Head of caudate nucleus (tissue), 42 donors: ENCODE measurements at places on chromosomes 3 and 15.

GRCh38 chr3:28042707-28043106, 198.7 kb upstream of the CMC1 start:
- no peak for DNase-seq

DNA sequence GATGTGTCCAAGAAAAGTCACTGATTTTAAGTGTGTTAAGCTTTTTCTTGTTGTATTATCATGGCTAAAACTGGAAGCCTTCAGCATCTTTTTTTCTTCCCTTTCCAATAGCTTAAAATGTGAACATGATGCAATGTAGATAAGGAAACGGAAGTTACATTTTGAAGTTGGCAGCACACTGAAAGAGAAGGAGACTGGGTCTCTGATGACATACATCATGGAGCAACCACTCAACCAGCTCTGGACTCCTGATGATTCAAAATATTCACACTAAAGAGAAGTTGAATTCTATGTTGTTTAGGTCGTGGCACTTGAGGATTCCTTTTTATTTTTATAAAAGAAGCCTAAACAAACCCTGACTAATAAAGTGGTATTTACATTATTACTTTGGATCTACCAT, 488.3 kb upstream of the ALCAM start:
- no peak for DNase-seq

- DNase-seq = no peak
Measured at GRCh38 chr3:183591881-183592521, 36.5 kb upstream of the KLHL6 start.

DNA sequence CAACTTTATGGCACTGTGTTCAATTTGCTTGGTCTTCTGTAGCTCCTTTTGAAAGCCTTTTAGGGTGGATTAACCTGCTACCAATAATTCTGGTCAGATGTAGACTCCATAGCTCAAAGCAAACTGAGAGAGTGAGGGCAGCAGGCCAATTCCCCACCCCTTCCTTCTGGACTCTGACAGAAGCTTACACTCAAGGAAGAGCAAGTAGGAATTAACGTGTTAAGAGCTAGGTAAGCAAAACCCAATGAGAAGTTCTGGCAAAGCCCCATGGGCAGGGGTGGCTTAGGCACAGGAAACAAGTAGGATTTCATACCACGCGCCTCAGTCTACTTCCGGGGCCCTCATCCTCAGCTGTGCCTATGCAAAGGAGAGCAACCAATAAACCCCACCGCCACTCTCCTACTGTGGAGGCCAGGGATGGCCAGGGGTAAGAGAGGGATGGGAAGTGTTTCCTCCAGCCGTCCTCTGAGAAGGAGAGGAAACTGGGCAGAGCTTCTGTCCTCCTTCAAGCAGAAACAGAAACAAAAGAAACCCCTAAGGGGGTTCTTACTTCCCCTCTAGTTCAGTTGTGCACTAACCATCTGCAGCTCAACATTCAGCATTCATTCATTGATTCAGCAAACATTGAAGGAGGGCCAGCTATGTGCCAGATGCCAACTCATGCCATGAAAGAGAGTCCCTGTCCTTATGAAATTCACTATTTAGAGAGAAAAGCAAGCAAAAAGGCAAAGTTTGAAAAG, 12.6 kb downstream of the CCR5 start:
- DNase-seq = no peak

GRCh38 chr3:168951368-168951767, 712.1 kb downstream of the MECOM start:
- no peak for DNase-seq

GRCh38 chr3:167732313-167733065, 2.2 kb downstream of the PDCD10 start:
- DNase-seq = no peak

DNA sequence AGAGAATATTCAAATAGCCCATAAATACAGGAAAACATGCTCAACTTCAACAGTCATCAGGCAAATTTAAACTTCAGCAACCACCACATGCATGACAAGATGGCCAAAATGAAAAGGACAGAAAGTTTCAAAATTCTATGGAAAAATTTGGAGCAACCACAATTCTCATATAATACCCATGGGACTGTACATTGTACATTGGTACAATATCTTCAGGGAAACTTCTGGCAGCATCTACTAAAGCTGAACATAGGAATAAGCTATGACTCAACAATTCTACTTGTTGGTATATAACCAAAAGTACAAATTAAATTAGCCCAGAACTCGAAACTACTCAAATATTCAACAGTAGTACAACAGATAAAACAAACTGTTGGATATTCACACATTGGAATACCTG, 847.6 kb downstream of the TBL1XR1 start:
- DNase-seq = no peak

- DNase-seq = no peak
Measured at GRCh38 chr3:47722859-47723258, 58.8 kb downstream of the SMARCC1 start.

- DNase-seq = no peak
Measured at GRCh38 chr3:170327040-170327808, 30.3 kb upstream of the SKIL start.

- DNase-seq = no peak
Measured at GRCh38 chr15:85570336-85570735, 189.9 kb downstream of the AKAP13 start.

- DNase-seq = no peak
Measured at GRCh38 chr3:140035871-140036270, 100.9 kb downstream of the CLSTN2 start.

GRCh38 chr3:123414973-123415775, 33.7 kb downstream of the ADCY5 start:
- DNase-seq = no peak

GRCh38 chr3:41726891-41727290, 235.0 kb downstream of the ULK4 start:
- no peak for DNase-seq

- DNase-seq = peak; percentile 20
Measured at GRCh38 chr3:133663569-133664313, 2.0 kb upstream of the TOPBP1 start.

GRCh38 chr3:47412842-47413520, 32.2 kb downstream of the PTPN23 start:
- DNase-seq = no peak

GRCh38 chr3:64213962-64214379, 11.3 kb downstream of the PRICKLE2 start:
- no peak for DNase-seq

GRCh38 chr15:90667073-90667754, 49.9 kb upstream of the BLM start:
- no peak for DNase-seq

DNA sequence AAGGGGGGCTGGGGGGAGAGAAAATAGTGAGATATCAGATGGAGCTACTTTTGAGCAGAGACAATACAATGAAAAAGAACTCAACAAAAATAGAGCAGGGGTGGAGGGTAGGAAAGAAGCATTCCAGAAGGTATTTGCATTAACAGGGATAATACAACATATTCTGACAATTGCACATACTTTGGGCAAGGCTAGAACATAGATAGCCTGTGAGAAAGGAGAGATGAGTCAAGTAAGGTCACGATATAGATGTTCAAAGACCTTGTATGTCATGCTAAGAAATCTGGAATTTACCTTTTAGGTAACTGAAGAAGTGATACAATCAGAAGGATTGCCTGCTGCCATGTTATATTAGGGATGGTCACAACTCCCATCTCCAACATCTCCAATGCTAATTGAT, 155.2 kb downstream of the GSK3B start:
- DNase-seq = no peak

- DNase-seq = no peak
Measured at GRCh38 chr3:156548041-156548687, 6.8 kb downstream of the SSR3 start.

DNA sequence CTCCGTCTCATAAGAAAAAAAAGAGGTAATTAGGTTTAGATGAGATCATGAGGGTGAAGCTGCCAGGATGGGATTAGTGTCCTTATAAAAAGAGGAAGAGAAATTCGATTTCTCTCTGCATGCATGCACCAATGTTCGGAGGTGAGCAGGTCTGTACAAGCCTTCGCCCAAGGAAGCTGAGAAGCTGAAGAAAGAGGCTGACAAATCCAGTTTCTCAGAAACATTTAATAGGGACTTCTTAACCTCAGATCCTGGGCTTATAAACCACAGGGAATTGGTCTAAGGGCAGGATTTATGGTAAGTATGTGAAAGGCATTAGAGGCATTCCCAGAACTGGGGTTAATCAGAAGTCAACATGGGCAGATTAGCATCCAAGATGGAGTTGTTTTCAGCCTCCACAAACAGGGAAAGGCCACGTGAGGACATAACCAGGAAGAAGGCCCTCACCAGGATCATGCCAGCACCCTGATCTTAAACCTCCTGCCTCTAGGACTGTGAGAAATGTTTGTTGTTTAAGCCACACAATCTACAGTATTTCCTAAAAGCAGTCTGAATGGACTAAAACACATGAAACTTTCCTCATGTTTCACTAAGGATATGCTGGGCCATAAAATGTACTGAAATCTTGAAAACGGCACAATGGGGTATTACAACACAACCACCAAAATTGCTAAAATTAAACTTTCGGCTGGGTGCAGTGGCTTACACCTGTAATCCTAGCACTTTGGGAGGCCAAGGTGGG, 11.3 kb downstream of the SHISA5 start:
- DNase-seq = no peak

DNA sequence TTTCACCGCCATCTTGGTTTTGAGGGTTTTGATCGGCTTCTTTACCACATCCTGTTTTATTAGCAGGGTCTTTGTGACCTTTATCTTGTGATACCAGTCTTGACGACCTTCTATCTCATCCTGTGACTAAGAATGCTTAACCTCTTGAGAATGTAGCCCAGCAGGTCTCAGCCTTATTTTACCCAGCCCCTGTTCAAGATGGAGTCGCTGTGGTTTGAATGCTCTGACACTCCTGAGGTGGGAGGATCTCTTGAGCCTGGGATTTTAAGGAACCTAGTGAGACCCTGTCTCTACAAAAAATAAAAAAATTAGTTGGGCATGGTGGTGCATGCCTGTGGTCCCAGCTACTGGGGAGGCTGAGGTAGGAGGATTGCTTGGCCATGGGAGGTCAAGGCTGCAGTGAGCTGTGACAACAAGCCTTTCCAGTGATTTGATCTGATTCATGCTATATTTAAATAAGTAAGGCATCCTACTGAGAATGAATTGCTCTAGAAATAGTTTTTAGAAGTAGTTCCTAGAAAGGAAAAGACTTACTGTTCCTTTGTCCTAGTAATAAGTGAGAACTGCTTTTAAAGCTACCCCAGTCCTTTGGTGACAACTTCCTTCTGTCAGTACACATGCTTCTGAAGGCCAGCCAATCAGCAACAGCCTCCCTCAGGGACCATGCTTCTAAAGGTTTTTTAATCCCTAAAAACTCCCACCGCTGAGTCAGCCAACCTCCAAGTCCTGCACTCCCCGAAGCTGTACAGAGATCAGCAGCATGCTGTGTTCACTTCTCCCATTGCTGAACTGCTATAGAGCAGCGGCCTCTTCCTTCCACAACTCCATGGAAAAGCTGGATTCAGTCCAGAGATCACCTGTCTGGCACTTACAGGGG, 9.1 kb upstream of the CEMIP start:
- no peak for DNase-seq

GRCh38 chr3:169300436-169300835, 363.1 kb downstream of the MECOM start:
- no peak for DNase-seq
